Subcutaneous preadipocyte (primary cell): ENCODE measurements at places on chromosomes 12 and 14. TPM values are rescaled to one million over a fixed set of nuclear protein-coding genes. Genes with fewer than 3 reads are reported as not detected.

Gene KRT75
- not detected in 2 replicates for total RNA-seq

Gene ERBB3
- total RNA-seq: under 0.01 TPM in 2 replicates

Gene ATL1
- 2.0 and 5.5 TPM in 2 replicates for total RNA-seq

Gene LALBA
- not detected in 2 replicates for total RNA-seq

Gene ABCD2
- under 0.01 TPM in 2 replicates for total RNA-seq

Gene BEST3
- total RNA-seq: under 0.01 TPM in 1 of 2 replicates, not detected in the other

Gene GLI1
- total RNA-seq: under 0.01 and 0.78 TPM in 2 replicates

Gene HOXC6
- total RNA-seq: 2.9 and 3.7 TPM in 2 replicates

Gene GLIPR1L1
- not detected in 2 replicates for total RNA-seq

Gene PPFIA2
- 2.2 and 4.4 TPM in 2 replicates for total RNA-seq

Gene CMAS
- 19.1 and 19.5 TPM in 2 replicates for total RNA-seq

Gene C12orf54
- total RNA-seq: not detected in 2 replicates

Gene SENP1
- total RNA-seq: 19.1 and 31.7 TPM in 2 replicates

Gene SOX5
- 4.4 and 6.8 TPM in 2 replicates for total RNA-seq

Gene CLEC1A
- total RNA-seq: not detected in 2 replicates

Gene CHGA
- not detected in 2 replicates for total RNA-seq

Gene RNASE1
- total RNA-seq: not detected in 2 replicates

Gene WSCD2
- not detected in 2 replicates for total RNA-seq

Gene ADAMTS20
- not detected in 2 replicates for total RNA-seq

Gene LPAR5
- not detected in 2 replicates for total RNA-seq

Gene IL22
- total RNA-seq: not detected in 2 replicates

Gene STXBP6
- total RNA-seq: 22.0 and 23.7 TPM in 2 replicates

Gene IL26
- not detected in 2 replicates for total RNA-seq

Gene COCH
- total RNA-seq: 1.1 and 1.2 TPM in 2 replicates

Gene IFNG-AS1
- total RNA-seq: not detected in 2 replicates

Gene EGLN3
- 0.39 and 2.2 TPM in 2 replicates for total RNA-seq

Gene KRT3
- total RNA-seq: not detected in 2 replicates

Gene PAPLN
- 4.8 and 8.0 TPM in 2 replicates for total RNA-seq

Gene PPP1R1A
- not detected in 2 replicates for total RNA-seq

Gene LETMD1
- 46.1 and 48.1 TPM in 2 replicates for total RNA-seq

Gene RND1
- total RNA-seq: under 0.01 TPM in 2 replicates

Gene KITLG
- total RNA-seq: 27.9 and 45.7 TPM in 2 replicates

Gene TEDC1
- 8.5 and 15.6 TPM in 2 replicates for total RNA-seq

Gene KRAS
- total RNA-seq: 9.2 and 10.6 TPM in 2 replicates

Gene DDHD1
- 25.7 and 37.5 TPM in 2 replicates for total RNA-seq

Gene CKB
- total RNA-seq: 9.2 and 13.7 TPM in 2 replicates

Gene KIF26A
- under 0.01 TPM in 2 replicates for total RNA-seq

Gene PRMT5
- 76.8 and 106 TPM in 2 replicates for total RNA-seq

Gene MYO1A
- total RNA-seq: 0.73 TPM in 1 of 2 replicates, not detected in the other

Gene SRSF9
- total RNA-seq: 116 and 137 TPM in 2 replicates

Gene PRR4
- 2.2 and 3.9 TPM in 2 replicates for total RNA-seq

Gene SLCO1B1
- total RNA-seq: not detected in 2 replicates

Gene METTL3
- total RNA-seq: 51.8 and 63.1 TPM in 2 replicates

Gene CMA1
- total RNA-seq: not detected in 2 replicates

Gene DTX1
- 0.20 and 0.73 TPM in 2 replicates for total RNA-seq

Gene NINJ2
- 2.5 and 5.5 TPM in 2 replicates for total RNA-seq

Gene LRRK2
- total RNA-seq: 4.1 and 4.8 TPM in 2 replicates

Gene FOXA1
- total RNA-seq: 0.20 TPM in 1 of 2 replicates, not detected in the other

Gene GSC
- total RNA-seq: 3.5 and 5.5 TPM in 2 replicates

Gene TMEM121
- 2.9 and 3.3 TPM in 2 replicates for total RNA-seq

Gene FAM161B
- 2.2 and 3.3 TPM in 2 replicates for total RNA-seq
